Left lobe of liver (tissue), 2 donors: ENCODE measurements at places on chromosomes 2 and 18. TPM values are rescaled to one million over a fixed set of nuclear protein-coding genes. Genes with fewer than 3 reads are reported as not detected.

The ACMSD gene
- total RNA-seq, result 123 TPM

The STAT4 gene
- total RNA-seq, result 0.98 TPM

The CIB4 gene
- total RNA-seq, result not detected

The NABP1 gene
- total RNA-seq, result 5.9 TPM

The KCNF1 gene
- not detected for total RNA-seq

The NEDD4L gene
- 22.3 TPM for total RNA-seq

The ZNF396 gene
- 1.2 TPM for total RNA-seq
